ENCODE measurements at places on chromosomes 4 and X. TPM values are rescaled to one million over a fixed set of nuclear protein-coding genes. Genes with fewer than 3 reads are reported as not detected.
A peak's percentile ranks its signal among the peaks of the same experiment; 100 is the strongest.

DNA sequence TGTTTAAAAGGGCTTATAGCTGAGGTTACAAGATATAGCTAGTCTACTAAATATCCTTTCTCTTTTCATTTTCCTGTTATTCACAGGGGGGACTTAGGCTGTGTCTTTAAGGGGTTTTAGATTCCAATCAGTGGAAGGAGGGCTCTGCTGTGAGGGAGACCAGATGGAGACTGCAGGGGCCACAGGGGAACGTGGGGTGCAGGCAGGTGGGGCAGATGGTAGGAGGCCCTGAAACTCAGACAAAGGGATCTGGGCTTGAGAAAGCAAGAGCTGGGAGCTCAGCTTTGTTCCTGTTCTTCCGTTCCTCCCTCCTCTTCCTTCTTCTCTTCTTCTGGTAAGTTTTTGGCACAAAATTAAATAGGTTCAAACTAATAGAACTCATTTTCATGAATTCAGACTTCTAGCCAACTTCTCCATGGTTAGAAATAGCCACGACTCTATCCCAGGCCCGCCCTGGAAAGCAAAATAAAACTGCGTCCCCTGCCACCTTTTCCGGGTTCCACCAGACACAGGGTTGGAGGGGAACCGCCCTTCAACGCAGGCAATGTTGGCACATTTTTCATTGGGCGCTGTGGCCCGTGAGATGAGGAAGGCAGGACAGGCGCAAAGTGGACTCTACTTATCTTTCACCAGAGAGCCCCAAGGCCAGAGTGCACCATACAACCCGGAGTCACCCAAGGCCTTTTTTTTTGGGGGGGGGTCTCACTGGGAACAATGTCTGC is 3.5 kb upstream of the TMSB4X start:
- DNase-seq = no peak
- H3K4me3 ChIP-seq = no peak overlapping the region
- H3K4me1 ChIP-seq = peaks cover 14% of the 10 kb centered on the region

DNA sequence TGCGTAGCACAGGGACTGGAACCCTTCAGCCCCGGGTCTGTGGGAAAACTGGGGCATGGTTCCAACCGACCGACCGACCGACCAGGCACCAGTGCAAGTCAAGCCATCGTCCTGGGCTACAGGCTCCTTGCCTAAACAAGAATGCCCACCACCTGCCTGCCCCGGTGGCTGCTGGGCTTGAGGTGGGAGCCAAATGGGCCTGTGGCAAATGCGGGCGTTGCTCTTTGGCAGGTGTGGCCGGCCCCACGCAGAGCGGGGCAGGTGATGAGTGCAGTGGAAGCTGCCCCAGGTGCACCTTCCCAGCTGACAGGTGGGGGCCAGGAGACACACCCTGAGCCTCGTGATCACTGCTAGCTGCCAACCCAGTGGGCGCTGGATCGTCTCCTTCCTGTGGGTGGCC is 77.9 kb downstream of the MTMR1 start:
- H3K36me3 ChIP-seq = peaks cover 61% of the 10 kb centered on the region
- DNase-seq = no peak
- H3K27ac ChIP-seq = no peak overlapping the region
- no peak overlapping the region for H3K4me3 ChIP-seq
- peaks cover 14% of the 10 kb centered on the region for H3K4me1 ChIP-seq

DNA sequence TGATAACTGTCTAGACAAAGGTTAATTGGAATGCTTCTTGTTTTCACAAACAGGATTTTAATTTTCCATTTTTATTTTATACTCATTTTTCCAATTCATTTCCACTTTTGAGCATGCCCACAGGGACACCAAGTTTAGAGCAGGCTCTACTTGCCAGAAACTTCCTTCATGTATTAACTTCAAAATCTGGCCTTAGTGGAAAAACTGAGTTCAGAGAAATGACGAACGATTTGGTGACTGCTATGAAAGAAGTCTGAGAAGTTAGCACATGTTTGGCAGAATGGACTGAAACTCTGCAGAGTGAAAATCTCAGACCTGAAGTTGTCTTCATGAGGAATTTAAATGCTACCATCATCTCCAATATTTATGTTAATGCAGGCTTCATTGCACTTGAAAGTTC is 214.1 kb downstream of the THOC2 start:
- H3K4me3 ChIP-seq = no peak overlapping the region
- H3K36me3 ChIP-seq = no peaks in the 10 kb centered on the region
- DNase-seq = no peak
- no peaks in the 10 kb centered on the region for H3K4me1 ChIP-seq
- no peaks in the 10 kb centered on the region for H3K27me3 ChIP-seq

DNA sequence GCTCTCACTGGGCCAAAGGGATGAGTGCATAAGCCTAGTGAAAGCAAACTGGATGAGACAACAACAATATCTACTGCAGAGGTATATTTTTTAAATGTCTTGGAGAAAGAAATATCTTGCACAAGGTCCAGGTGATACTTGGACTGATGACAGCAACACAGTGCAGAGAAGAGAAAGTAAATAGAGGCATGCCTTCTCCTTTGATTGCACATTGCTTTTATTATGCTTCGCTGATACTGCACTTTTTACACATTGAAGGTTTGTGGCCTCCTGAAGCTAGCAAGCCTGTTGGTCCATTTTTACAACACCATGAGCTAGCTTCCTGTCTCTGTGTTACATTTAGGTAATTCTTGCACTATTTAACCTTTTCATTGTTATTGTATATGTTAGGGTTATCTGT is 189.0 kb upstream of the NDST3 start:
- no peaks in the 10 kb centered on the region for H3K27me3 ChIP-seq
- H3K4me1 ChIP-seq = no peaks in the 10 kb centered on the region
- no peak overlapping the region for H3K4me3 ChIP-seq

- no peak overlapping the region for H3K4me3 ChIP-seq
- no peaks in the 10 kb centered on the region for H3K36me3 ChIP-seq
- no peaks in the 10 kb centered on the region for H3K27me3 ChIP-seq
- DNase-seq = no peak
- no peak overlapping the region for H3K27ac ChIP-seq
Measured at GRCh38 chr4:171629737-171630136, 183.5 kb upstream of the GALNTL6 start.

- H3K4me3 ChIP-seq = peak within 1 kb of the TSS; percentile 60
- H3K27me3 ChIP-seq = peaks cover 28% of the 10 kb centered on the region
- peaks cover 25% of the 10 kb centered on the region for H3K4me1 ChIP-seq
- no peaks in the 10 kb centered on the region for H3K36me3 ChIP-seq
- peak within 1 kb of the TSS; percentile 65 for H3K27ac ChIP-seq
- DNase-seq = peak; percentile 62
Measured at GRCh38 chrX:53048169-53049126, at the start of gene GPR173. TSS of gene GPR173 (plus strand) at chrX:53048789. CDS start at chrX:53076622, 27,833 bp downstream.

- no peaks in the 10 kb centered on the region for H3K4me1 ChIP-seq
- DNase-seq = no peak
- H3K27ac ChIP-seq = no peak overlapping the region
- no peaks in the 10 kb centered on the region for H3K27me3 ChIP-seq
Measured at GRCh38 chrX:93332329-93332728, 341.0 kb downstream of the NAP1L3 start.

GRCh38 chr4:105225500-105225899 is 78.8 kb downstream of the TET2 start:
- no peaks in the 10 kb centered on the region for H3K36me3 ChIP-seq
- DNase-seq = no peak
- H3K4me1 ChIP-seq = no peaks in the 10 kb centered on the region
- H3K4me3 ChIP-seq = no peak overlapping the region
- no peaks in the 10 kb centered on the region for H3K27me3 ChIP-seq

- DNase-seq = peak; percentile 50
- H3K36me3 ChIP-seq = no peaks in the 10 kb centered on the region
- H3K27me3 ChIP-seq = peaks cover 2% of the 10 kb centered on the region
- peak overlapping the region; percentile 52 for H3K27ac ChIP-seq
Measured at GRCh38 chrX:3697701-3698279, 15.7 kb downstream of the PRKX start.

GRCh38 chrX:155767051-155767875 is 113.9 kb upstream of the VAMP7 start:
- no peaks in the 10 kb centered on the region for H3K27me3 ChIP-seq
- H3K27ac ChIP-seq = peak overlapping the region; percentile 61
- H3K4me1 ChIP-seq = no peaks in the 10 kb centered on the region
- peak; percentile 70 for DNase-seq
- H3K36me3 ChIP-seq = no peaks in the 10 kb centered on the region

GRCh38 chr4:70734168-70734954 is 12.6 kb downstream of the RUFY3 start:
- DNase-seq = no peak
- no peaks in the 10 kb centered on the region for H3K4me1 ChIP-seq
- H3K36me3 ChIP-seq = peaks cover 4% of the 10 kb centered on the region

DNA sequence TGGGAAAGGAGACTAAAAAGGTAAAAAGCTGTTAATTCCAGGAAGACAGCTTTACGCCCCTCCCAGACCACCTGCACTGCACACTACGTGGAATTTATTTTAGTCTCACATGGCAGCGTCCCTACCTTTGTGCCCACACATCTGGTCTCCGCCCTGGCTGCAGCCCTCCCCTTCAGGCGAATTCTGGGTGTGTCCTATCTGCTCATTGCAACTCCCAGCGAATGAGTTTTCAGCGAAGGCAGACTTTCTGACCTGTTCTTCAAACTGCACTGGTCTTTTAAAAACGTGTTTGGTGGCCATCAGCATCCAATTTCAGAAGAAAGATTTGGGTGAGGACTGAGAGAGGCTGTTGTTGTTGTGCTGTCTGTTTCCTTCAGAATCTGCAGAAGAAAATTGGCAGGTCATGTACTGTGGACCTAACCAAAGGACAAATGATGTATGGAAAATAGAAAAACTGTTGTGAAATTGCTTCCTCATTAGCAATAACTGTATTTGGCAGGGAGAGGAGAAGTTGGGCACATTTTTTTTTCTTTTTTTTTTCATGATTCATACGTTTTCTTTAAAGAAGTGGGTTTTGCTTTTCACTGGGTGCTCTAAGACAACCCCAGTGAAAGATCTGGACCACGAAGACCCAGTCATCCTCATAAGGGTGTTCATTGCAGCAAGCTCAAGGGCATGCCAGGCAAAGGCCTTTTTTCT is 4.2 kb downstream of the TLR8 start:
- H3K4me3 ChIP-seq = no peak overlapping the region
- no peak overlapping the region for H3K27ac ChIP-seq

DNA sequence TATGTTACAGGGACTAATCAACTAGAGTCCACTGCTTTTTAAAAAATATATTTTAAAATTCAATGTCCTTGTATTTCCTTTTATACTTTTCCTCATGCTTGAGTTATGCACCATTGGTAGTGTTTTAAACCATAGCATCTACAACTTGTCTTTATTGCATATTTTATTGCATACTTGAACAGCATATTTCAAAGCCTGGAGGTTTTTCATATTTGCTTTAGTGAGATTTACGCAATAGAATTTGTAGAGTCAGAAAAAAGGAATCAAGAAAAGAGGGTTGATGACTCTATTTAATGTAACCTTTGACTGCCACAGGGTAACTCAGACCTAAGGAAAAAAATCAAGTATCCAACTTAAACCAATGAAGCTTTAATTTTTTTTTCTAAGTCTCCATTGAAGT is 1165.7 kb upstream of the IGFBP7 start:
- no peak for DNase-seq
- no peak overlapping the region for H3K4me3 ChIP-seq
- H3K27ac ChIP-seq = no peak overlapping the region
- H3K36me3 ChIP-seq = no peaks in the 10 kb centered on the region

DNA sequence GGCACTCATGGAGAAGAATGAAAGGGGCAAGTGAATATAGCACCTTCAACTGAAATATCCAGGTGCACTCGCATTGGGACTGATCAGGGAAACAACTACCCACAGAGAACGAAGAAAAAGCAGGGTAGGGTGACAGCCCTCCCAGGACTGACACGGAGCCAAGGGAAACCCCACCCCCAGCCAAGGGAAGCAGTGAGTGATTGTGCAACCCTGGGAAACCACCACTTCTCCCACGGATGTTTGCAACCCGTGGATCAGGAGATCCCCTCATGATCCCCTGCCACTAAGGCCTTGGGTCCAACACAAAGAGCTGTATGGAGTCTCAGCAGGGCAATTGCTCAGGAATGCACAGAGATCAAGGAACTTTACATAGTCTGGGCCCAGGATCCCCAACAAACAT is 158.5 kb upstream of the HCCS start:
- no peak overlapping the region for H3K27ac ChIP-seq
- no peaks in the 10 kb centered on the region for H3K36me3 ChIP-seq
- DNase-seq = no peak
- H3K4me1 ChIP-seq = no peaks in the 10 kb centered on the region
- H3K4me3 ChIP-seq = no peak overlapping the region
- no peaks in the 10 kb centered on the region for H3K27me3 ChIP-seq

GRCh38 chr4:3280466-3280865 is 12.4 kb upstream of the RGS12 start:
- no peak overlapping the region for H3K27ac ChIP-seq
- H3K27me3 ChIP-seq = no peaks in the 10 kb centered on the region
- H3K36me3 ChIP-seq = no peaks in the 10 kb centered on the region
- H3K4me1 ChIP-seq = no peaks in the 10 kb centered on the region
- DNase-seq = no peak

- no peaks in the 10 kb centered on the region for H3K36me3 ChIP-seq
- H3K27me3 ChIP-seq = no peaks in the 10 kb centered on the region
- no peak overlapping the region for H3K4me3 ChIP-seq
- no peaks in the 10 kb centered on the region for H3K4me1 ChIP-seq
- DNase-seq = no peak
Measured at GRCh38 chr4:15021946-15022345, 19.7 kb downstream of the CPEB2 start.

DNA sequence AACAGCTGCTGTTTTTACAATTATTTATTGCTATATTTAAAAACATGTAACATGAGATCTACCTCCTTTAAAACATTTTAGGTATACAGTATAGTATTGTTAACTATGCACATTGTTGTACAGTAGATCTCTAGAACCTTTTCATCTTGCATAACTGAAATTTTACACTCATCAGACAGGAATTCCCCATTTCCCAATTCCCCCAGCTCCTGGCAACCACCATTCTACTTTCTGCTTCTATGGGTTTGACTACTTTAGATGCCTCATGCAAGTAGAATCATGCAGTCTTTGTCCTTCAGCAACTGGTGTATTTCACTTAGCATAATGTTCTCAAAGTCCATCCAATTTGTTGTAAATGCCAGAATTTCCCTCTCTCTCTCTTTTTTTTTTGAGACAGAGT is 9.7 kb upstream of the LSM6 start:
- DNase-seq = no peak
- no peak overlapping the region for H3K27ac ChIP-seq
- H3K36me3 ChIP-seq = no peaks in the 10 kb centered on the region
- no peaks in the 10 kb centered on the region for H3K4me1 ChIP-seq
- H3K4me3 ChIP-seq = no peak overlapping the region
- no peaks in the 10 kb centered on the region for H3K27me3 ChIP-seq

GRCh38 chrX:79159800-79160199 is 15.3 kb downstream of the GPR174 start:
- H3K27me3 ChIP-seq = no peaks in the 10 kb centered on the region
- H3K4me3 ChIP-seq = no peak overlapping the region
- H3K36me3 ChIP-seq = no peaks in the 10 kb centered on the region
- no peaks in the 10 kb centered on the region for H3K4me1 ChIP-seq
- no peak for DNase-seq

PHOX2B gene
- polyA plus RNA-seq = 0.12 TPM

NAT8L gene
- 62.2 TPM for polyA plus RNA-seq

APLN gene
- 10.3 TPM for polyA plus RNA-seq

BEX5 gene
- polyA plus RNA-seq = 137 TPM

FOXO4 gene
- 19.0 TPM for polyA plus RNA-seq

TMSB15A gene
- polyA plus RNA-seq = 92.9 TPM

PNMA3 gene
- 63.7 TPM for polyA plus RNA-seq

PPP1R3F gene
- 24.1 TPM for polyA plus RNA-seq

DCAF4L1 gene
- polyA plus RNA-seq = 0.30 TPM

Data from spinal cord (tissue), 10 donors.